Suppressor macrophage (primary cell): ENCODE measurements at places on chromosomes 7 and 10.

- peak; percentile 65 for DNase-seq
These were observed 271.2 kb downstream of the MAGI2 start for GRCh38 chr7:79182283-79182682.

GRCh38 chr7:120395526-120396019, 122.6 kb downstream of the KCND2 start:
- DNase-seq: no peak

GRCh38 chr7:98206451-98207330, 4.5 kb upstream of the BHLHA15 start:
- DNase-seq: no peak

DNA sequence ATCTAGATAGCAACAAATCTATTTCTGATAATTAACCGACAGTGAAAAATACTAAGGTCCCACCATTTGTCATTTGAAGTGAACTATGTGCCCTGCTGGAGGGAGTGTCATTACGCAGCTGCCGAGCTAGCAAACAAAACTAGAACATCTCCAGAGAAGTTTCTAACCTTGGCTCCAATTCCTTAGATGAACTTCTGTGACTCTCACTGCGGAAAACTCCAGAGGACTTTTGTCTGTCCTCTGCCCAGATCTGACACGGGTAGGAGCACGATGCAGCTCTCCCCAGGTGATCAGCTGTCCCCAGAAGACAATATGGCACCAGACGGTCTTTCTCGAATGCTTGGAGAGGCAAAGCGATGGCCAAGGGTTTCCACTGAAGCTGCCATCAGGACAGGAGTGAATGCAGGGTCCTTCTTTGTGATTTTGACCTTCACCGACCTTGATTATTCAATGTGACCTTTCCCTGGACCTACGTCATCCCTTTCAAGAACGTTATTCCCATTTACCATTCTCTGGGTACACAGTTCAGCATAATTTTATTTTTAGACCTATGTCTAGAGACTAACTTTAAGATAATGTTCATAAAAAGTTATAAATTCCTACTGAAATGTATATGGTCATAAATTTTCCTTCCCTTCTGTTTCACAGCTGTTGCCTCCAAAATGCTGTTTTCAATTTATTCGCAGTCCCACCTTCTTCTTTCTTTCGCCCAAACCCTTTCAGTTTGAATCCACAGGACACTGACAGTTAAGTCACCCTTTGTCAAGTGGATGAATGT, 116.7 kb upstream of the C7orf33 start:
- DNase-seq: no peak

DNA sequence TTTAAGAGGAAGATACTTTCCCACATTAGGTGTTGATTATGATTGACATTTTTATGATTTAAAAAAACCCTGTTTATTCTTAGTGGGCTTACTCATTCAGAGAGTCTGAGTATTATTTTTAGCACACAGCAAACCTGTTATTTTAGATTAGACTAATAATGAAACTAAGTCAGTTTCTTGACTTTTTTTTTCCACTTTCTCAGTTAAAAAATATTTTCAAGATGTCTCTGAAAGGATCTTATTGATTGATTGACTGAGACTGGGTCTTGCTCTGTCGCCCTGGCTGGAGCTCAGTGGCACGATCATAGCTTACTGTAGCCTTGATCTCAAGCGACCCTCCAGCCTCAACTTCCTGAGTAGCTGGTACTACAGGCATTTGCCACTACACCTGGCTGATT, 20.4 kb upstream of the INPP5F start:
- DNase-seq: no peak

DNA sequence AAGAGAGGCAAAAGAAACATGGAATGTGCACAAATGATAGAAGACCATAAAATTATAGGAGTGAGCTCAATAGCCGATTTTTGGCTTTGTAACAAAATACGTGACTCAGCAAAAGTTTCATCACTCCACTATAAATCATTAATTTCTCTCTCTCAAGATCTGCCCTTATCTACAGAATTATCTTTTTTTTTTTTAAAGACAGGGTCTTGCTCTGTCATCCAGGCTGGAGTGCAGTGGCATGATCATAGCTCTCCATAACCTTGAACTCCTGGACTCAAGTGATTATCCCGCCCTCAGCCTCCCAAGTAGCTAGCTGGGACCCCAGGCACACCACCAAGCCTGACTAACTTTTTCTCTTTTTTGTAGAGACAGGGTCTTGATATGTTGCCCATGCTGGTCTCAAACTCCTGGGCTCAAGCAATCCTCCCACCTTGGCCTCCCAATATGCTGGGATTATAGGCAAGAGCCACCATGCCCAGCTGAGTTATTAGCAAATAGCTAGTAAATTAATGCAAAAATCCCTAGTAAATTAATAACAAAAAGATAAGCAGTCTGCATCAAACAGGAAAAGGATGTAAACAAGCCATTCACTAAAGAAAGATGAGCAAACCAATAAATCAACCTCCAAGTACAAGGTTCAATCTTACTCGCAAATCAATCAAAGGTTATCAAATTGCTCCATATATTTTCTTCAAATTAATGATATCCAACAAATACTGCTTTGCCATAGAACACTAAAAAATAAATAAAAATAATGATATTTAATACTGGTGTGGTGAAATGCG, 450.7 kb downstream of the PARD3 start:
- DNase-seq: no peak

DNA sequence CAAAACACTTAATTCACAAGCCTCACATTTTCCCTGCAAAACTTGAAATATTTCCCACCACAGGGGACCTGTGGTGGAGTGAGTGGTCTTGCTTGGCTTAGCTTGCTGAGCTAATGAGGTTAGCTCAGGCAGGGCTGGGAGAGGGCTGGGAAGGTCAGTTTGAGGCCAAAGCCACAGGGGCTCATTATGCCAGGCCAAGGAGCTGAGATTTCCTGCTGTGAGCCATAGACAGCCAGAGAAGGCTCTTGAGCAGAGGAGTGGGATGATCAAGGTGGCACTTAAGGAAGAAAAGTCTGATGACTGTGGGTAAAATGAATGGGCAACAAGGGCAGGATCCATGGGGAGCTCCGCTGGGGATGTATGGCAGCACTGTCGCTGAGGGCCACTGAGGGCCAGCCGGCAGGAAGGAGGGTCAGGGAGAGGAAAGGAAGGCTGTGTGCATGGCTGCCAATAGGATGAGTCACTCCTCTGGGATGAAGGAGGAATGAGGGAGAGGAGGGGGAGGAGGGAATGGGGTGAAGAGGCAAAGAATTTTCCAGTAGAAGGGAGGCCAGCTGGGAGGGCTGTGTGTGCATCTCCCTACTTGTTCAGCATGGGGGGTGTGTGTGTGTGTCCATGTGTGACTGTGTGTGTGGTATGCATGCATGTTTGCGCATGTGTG, 18.7 kb upstream of the ZNF488 start:
- no peak for DNase-seq

DNA sequence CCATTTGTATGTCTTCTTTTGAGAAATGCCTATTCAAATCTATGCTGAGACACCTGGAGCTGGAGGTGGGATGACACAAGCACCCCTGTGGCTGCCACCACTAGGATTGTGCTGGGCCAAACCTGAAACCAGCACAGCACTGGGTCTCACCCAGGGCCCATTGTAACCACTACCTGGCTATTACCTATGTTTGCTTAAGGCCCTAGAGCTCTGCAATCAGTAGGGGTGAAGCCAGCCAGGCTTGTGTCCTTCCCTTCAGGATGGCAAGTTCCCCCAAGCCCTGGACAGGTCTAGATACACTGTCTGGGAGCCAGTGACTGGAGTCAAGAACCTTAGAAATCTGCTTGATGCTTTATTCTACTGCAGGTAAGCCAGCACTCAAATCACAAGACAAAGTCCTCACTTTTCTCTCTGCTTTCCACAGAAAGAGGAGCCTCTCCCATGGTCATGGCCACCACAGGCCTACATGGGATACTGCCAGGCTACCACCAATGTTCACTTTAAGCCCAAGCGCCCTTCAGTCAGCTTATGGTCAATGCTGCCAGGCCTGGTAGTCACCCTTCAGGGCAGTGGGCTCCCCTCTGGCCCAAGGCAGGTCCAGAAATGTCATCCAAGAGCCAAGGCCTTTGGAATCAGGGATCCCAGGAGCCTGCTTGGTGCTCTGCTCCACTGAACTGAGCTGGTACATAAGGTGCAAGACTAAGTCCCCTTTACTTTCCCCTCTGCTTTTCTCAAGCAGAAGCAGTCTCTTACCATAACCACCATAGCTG, 105.3 kb downstream of the BMS1 start:
- no peak for DNase-seq

GRCh38 chr10:20908391-20908790, 11.3 kb upstream of the NEBL start:
- DNase-seq: no peak

- no peak for DNase-seq
These were observed 967.8 kb downstream of the LRMDA start for GRCh38 chr10:76399226-76399625.

DNA sequence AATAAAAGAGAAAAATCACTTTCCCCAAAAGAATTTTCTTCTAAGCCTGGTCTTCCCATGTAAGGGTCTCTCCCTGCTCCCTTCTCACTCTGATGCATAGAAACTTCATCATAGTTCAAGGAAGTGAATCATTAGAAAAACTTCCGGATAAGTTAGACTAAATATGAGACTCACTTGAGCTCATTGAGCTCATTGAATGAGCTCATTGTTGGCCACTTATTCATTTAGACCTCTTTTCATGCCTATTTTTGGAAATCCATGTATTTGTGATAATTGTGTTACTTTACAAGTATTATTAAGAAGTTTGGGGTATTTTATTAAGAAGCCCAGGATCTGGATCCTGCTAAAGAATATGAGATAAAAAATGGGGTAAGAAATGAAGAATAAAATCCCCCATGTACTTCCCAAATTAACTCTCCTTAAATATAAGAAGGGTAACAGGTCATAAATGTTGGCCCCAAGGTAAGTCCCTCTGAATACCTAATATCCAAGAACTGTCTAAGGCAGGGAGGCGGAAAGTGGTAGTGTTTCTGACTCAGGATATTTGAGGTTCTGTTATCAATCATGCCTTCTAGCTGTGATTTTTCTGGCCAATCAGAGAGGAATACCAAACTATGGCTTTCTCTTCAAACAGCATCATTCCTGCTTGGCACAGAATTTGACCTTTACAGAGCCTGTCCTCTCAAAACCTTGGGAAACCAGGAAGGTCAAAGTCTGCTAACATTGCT, 236.5 kb upstream of the PTN start:
- no peak for DNase-seq

- peak; percentile 3 for DNase-seq
These were observed 593.6 kb downstream of the GRM8 start for GRCh38 chr7:126659124-126659523.

DNA sequence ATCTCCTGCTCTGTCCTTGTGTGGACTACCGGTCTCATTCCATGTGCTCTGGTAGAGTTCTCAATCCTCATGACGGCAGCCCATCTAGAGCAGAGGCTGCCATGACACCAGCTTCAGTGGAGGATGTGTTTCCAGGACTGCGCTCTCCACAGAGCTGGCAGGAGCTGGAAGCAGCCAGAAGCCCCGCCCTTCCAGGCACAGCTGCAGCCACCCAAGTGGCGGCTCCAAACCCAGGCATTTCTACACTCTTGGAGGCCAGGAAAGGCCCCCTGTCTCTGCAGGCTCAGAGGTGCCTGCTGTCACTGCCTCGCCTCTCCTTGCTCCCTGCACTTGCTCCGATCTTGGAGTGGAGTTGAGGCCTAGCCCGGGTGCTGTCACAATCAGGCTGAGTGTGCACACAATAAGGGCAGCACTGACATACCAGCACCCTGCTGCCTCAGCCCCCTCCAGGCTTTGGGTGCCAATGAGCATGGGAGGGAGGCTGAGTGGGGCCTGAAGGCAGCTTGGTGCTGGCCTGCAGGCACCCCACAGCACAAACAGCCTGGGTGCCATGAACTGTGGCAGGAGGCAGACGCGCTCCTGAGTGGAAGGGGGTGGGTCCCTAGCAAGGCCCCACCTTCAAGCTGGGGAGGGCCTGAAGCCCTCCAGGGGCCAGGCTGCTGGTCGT, 122.1 kb downstream of the LRRN3 start:
- no peak for DNase-seq

DNA sequence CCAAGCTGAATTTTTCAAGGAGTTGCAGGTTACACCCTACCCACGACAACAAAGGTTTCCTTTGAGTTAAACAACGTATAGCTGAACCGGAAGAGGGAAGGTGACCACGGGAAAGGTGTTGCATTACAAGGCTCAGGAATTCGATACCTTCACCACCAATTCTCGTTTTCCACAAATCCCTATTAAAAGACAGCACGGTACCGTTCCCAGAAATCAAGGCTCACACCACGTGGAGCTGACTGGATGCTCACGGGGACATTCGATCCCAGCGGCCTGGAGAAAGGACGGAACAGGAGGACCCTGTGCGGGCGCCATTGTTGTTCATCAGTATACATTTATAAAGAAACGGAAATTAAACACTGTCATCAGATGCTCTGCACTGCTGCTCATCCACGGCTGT, 56.4 kb downstream of the CTBP2 start:
- DNase-seq: no peak

DNA sequence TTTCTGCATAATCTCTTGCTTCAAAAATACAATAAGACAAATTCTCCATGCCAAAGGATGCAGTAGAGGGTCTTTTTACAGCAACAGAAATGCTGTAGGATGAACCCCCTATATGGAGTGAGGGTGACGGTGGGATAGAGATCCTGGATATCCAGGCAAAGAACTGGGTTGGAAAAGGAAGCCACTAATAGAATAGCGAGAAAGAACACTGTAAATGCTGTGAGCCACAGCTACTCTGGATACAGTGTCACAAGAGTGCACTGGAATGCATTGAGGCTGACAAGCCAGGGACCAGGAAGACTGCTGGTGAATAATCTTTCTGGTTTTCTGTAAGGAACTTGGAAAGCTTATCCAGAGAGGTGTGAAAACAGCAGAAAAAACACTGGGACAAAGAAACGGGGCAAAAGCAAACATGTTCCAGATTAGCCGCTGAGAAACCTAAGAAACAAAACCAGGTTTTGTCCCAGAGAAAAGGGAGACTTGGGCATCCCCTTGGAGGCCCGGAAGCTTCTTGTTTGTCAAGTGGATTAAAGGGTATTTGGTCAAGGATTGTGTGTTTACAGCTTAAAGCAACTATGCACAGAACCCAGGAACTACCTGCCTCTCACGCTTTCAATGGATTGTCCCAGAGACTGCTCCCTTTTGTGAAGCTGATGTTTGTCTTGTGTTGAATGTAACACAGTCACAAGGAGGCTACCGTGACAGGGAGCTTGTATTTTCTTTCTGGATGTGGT, 6.2 kb upstream of the MSMB start:
- no peak for DNase-seq

DNA sequence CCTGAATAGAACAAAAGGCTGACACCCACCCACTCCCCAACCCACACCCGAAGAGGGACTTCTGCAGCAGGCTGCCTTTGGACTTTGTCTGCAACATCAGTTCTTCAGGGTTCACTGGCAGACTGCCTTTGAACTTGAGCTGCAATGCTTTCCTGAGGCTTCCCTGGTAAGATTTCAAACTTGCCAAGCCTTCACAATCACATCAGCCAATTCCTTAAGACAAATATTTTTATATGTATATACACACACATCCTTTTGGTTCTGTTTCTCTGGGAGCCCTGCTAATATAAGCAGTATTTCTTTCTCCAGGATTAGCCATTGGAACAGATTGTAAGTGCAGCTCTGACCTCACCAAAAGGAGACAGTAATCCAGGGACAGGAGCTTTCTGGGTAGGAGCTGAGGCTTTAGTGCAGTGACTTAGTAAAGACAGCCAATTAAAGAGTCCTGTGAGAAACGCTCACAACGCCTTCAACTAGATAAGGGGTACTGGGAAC, 55.6 kb upstream of the KMT2E start:
- DNase-seq: peak; percentile 50

- no peak for DNase-seq
These were observed 168.7 kb upstream of the ZNF32 start for GRCh38 chr10:43817368-43817767.

GRCh38 chr10:128643658-128644057, 517.4 kb upstream of the MKI67 start:
- DNase-seq: no peak

GRCh38 chr7:20233362-20233761, 16.2 kb upstream of the MACC1 start:
- no peak for DNase-seq
